ENCODE measurements at places on chromosomes 3 and 15.

DNA sequence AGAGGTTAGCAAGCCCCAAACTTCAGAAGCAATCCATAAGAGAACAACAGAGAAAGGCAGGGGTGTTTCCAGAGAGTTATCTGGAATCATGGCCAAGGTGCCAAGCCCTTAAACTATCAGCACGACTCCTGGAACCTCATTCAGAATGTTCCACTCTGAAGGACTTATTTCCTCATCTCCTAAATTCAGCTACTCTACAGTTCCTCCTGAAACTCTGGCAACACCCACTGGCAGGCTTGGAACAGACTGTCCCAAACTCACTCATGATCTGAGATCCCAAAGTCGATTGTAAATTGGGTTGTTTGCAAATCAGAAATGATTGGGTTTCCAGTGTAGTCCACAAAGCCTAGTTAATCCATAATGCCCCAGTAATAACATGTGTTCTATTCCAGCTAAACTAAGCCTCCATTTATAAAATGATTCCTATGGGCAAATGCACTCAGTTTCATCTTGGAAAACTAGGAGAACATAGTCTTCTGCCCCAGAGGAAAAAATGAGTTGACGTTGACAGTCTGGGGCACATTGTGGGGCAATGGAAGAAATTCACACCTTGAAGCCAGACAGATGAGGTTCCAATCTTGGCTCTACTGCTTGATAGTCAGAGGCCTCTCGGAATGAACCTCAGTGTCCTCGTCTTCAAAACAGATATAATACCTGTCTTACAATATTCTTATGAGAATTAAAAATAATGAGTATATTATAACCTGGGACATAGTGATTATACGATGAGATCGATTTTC is 65.9 kb downstream of the SLCO2A1 start:
- DNase-seq: no peak

DNA sequence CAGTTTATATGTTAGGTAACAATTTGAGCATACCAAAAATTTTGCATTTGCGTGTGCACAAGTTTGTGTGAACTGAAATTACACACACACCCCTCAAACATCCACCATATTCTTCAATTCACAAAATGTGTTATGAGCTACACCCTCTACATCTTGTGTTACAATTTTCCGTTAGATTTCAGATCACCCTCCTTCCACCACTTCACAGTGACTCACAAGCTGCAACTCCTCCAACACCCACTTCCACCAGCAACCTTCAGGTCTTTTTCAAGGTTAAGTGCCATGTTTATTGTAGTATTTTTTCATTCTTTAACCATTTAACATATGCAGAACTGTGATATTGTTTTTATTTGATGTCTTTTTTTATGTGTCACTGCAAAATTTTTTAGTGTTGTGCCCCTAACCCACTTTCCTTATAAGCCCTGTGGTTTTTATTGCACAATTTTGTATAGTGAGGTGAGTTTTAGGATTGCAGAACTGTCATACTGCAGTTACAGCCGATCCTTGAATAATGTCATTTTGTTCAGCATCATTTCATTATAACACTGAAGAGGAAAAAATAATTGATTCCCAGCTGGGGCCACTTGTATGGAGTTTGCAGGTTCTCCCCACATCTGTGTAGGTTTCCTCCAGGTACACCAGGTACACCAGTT is 148.9 kb downstream of the PLCL2 start:
- no peak for DNase-seq

DNA sequence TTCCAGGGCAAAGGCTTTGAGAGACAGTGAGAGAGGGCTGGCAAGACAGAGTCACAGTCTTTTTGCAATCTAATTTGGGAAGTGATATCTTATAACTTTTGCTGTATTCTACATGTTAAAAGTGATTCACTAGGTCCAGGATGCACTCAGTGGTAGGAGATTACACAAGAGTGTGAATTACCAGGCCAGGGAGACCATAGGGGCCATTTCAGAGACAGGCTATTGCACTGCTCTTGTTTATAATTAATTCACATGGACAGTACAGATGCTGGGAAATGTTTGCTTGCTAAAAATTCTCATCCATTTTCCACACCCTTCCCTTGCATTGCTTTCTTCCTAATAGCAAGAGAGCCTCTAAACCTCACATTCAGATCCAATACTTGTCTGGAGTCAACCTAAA is 22.6 kb upstream of the POMGNT2 start:
- DNase-seq: no peak

GRCh38 chr15:56978898-56979662 is 60.6 kb downstream of the TCF12 start:
- no peak for DNase-seq

GRCh38 chr15:45710657-45711056 is 75.8 kb downstream of the SQOR start:
- DNase-seq: no peak

- DNase-seq: peak; percentile 50
Measured at GRCh38 chr15:89230277-89230676, 8.9 kb upstream of the RLBP1 start.

DNA sequence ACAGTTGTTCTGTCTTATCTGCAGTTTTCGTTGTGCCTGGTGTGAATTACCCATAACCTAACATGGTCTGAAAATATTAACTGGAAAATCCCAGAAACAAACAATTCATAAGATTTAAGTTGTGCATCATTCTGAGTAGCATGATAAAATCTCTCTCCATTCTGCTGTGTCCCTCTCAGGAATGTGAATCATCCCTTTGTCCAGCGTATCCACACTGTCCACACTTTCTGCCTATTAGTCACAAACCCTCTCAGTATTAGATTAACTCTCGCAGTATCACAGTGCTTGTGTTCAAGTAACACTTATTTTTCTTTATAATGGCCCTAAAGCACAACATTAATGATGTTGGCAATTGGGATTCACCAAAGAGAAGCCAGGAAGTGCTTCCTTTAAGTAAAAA is 203.2 kb downstream of the CGGBP1 start:
- DNase-seq: peak; percentile 61

DNA sequence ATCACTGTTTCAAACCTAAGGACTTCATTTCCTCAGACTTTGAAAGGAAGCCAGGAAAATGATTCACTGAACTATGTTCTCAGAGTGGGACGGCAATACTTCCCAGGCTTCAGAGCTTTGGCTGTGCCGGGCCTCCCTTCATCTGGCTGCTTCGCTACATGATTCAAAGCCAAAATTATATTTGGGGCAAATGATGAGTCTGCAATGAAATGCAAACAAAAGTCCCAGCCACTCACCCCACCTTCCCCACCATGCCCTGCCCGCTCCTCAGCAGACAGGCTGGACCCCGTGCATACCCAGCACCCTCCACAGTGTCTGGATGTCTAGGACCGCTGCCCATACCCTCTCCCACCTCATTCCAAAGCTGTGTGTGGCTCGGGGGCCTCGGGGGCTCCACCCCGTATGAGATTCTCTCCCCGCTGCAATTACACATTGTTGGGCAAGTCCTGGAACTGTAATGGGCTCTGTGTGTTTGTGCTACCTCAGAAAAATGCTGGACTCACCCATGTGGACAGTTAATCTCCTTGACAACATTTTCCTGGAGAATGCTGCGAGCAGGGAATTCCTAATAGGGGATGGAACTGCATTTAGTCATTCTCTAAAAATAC is 32.2 kb downstream of the ATP10A start:
- peak; percentile 82 for DNase-seq

DNA sequence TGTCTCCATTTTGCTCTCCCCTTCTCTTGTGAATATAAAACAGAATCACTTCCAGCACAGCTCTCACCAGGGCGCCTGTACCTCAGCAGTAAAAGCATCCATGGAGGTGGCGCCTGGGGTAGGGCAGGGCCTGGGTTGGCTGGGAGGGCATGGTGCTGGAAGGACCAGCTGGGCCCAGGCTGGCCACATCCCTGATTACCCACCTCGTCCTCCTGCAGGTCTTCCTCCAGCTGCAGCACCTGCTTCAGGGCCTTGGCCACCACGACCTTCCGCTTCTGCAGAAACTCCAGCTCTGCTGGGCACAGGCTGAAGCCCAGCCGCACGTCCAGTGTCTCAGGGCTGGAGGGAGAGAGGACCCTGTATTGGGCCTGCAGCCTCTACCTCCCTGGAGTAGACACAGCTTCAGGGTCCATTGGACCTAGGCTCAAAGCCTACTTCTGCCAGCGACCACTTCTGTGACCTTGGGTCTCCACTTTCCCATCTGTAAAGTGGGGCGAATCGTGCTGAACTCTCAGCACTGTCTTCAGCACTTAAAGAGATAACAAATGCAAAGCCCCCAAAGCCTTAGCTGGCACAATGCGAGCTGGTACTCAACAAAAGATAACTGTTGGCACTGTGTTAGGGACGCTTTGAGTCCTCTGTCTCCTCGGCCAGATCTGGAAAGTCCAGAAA is 23.8 kb downstream of the PLA2G4E start:
- DNase-seq: no peak

DNA sequence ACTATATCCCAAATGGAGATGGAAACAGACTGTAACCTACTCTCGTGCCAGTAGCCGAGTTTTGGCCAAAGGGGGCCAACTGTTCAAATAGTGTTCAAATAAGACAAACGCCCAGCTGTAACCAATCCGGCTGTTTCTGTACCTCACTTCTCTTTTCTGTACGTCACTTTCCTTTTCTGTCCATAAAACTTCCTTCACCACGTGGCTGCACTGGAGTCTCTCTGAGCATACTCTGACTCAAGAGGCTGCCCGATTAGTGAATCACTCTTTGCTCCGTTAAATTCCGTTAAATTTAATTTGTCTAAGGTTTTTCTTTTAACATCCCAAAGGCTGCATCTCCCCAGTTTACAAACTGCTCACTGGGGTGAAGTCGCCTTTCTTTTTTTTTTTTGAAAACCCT is 219.2 kb upstream of the P2RY1 start:
- DNase-seq: no peak

GRCh38 chr3:193140381-193140780 is 100.6 kb upstream of the PLAAT1 start:
- peak; percentile 66 for DNase-seq

GRCh38 chr3:192890347-192891335 is 27.0 kb downstream of the MB21D2 start:
- DNase-seq: no peak

GRCh38 chr15:70319466-70319865 is 221.7 kb upstream of the TLE3 start:
- no peak for DNase-seq

- DNase-seq: no peak
Measured at GRCh38 chr3:73471986-73472787, 152.6 kb downstream of the PDZRN3 start.

- no peak for DNase-seq
Measured at GRCh38 chr3:65833761-65834505, 204.8 kb downstream of the MAGI1 start.

DNA sequence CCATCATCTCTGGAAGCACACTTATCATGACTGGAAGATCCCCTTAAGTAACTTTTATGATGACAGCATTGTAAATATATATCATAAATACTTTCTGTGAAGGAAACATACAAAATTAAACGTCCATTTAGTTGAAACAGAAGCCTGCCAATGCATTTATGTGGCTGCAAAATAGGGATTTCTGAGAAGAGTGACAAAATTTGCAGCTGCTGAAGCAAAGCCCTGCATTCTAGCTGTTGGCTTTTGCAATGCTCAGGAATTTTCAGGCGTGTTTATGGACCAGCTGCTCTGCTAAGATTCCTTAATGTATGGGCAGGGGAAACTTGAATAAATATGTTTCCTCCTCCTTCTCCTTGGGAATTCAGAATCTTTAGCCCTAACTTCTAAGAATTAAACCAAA is 137.3 kb downstream of the CACNA2D3 start:
- DNase-seq: no peak

GRCh38 chr15:72112805-72113204 is 5.1 kb downstream of the MYO9A start:
- no peak for DNase-seq

- DNase-seq: no peak
Measured at GRCh38 chr3:20846832-20847231, 660.8 kb upstream of the SGO1 start.

DNA sequence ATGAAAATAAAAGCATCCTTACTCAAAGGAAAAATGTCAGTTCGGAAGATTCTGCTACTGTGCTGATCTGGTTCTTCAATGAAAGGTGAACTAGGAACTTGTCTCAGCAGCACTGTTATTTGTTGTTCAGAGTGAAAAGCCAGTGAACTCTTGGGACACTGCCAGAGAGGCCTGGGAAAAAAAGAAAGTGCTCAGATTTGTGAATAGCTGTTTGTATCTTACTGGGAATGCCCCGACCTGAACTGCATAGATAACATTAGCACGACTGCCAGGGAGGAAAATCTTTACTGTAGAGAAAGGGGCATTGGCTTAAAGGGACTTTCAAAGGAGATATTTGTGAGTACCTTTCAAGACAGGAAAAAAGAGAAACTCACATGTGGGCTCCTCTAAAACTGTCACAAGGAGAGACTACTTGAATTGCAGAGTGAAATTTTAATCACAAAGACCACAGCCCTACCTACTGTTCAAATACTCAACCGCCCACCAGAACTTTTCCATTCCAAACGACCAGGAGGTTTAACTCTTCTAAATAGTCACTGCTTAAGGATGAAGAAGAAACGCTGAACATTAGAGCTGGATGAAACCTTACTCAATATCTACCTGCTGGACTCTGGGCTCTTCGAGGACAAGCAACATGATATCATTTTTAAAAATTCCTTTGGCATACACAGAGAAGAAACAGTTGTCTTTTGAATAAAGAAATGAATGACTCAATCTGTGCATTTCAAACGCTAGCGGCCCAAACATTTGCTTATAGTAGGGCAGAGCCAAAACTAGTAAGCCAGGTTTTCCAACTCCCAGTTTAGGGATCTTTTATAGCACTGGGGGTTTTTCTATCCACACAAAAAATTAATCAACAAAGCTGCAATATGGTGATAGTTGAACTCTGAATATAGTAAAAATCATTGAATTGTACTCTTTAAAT is 13.4 kb downstream of the TAMM41 start:
- DNase-seq: no peak

GRCh38 chr3:37147666-37148065 is 26.7 kb downstream of the LRRFIP2 start:
- no peak for DNase-seq

GRCh38 chr15:66236806-66237375 is 16.7 kb downstream of the MEGF11 start:
- no peak for DNase-seq

GRCh38 chr3:134928392-134928791 is 133.3 kb downstream of the EPHB1 start:
- DNase-seq: no peak

DNA sequence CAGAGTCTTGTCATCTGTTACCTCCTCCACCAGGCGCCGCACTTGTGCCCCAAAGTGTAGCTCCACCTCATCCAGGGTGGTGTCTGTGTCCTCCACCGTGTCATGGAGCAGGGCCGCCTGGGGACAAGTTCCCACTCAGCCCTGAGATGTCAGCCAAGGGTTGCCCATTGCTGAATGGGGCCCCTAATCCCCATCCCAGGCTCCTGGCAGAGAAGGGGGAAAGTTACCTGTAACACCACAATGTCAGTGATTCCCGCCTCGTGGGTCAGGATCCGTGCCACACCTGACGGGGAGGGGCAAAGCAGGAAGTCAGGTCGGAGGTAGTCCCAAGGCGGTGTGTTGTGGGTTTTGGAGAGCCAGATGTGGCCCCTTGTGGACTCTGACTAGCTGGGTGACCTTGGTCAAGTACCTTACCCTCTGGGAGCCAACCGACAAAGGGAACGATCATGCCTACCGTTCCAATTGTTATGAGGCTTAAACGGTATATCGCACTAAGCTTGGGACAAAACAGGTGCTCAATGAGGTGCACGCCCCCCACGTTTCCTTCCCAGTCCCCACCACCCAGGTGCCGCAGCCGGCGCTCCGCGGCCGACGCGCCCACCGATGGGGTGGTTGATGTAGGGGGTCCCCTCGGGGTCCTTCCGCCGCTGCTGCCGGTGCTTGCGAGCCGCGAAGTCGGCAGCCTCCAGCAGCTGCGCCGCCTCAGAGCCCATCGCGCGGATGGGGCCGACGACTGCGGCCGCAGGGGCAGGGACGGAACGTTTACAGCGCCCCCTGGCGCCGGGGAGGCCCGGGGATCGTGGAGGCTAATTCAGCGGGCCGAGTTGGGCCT is at the start of gene HDDC3:
Gene HDDC3 (minus strand): TSS at position 722 of the 832 bp plus-strand sequence. CDS start 9 bp downstream, at position 713.
- DNase-seq: peak; percentile 92

All from myocyte (in vitro differentiated cells).